ENCODE measurements at places on chromosomes 2 and 18.
A peak's percentile ranks its signal among the peaks of the same experiment; 100 is the strongest.

DNA sequence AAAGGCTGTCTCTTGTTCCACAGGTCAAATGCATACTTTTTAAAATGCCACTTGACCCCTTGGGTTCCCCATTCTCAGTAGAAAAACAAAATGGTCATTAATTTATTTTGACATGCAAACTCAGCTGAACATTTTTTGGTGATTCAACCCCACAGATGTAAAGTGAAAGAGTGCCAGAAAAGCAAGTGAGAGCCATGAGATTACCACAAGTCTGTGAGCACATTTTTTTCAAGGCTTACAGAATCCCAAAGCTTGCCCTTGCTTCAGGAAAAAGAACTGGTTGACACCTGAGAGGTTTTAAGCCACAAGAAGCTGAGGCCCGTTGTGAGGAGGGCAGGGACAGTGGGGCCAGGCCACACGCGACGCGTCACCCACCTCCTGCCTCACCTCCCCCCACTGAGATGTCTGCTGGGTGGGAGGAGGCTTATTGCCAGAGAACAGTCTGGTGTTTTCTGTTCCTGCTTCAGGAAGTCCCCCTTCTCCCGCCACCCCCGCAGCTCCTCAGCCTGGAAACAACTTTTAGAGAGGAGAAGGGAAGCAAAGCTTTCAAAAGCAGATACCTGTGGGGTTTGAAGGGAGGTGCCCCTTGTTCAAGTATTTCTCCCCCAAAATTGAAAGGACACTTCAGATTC, 70.4 kb upstream of the CYP1B1 start:
- DNase-seq, result peak; percentile 74

DNA sequence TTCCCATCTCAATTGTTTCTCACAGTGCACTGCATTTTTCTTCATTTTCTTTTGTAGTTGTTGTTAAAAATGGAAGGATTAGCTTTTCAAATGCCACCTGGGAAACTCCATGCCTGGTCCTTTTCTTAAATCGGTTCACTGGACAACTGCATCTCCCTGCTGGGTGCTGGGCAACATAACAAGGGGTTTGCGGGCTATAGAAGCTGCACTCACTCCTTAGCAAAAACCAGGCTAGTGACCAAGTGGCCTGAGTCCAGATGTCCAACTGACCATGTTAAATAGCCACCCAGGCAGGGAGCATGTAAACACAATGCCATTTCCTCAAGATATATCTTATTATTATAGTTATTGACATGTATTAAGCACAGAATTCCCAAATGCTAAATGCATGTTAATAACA, 264.9 kb downstream of the ICOS start:
- DNase-seq, result no peak

GRCh38 chr2:163463411-163463810, 272.4 kb downstream of the FIGN start:
- no peak for DNase-seq

DNA sequence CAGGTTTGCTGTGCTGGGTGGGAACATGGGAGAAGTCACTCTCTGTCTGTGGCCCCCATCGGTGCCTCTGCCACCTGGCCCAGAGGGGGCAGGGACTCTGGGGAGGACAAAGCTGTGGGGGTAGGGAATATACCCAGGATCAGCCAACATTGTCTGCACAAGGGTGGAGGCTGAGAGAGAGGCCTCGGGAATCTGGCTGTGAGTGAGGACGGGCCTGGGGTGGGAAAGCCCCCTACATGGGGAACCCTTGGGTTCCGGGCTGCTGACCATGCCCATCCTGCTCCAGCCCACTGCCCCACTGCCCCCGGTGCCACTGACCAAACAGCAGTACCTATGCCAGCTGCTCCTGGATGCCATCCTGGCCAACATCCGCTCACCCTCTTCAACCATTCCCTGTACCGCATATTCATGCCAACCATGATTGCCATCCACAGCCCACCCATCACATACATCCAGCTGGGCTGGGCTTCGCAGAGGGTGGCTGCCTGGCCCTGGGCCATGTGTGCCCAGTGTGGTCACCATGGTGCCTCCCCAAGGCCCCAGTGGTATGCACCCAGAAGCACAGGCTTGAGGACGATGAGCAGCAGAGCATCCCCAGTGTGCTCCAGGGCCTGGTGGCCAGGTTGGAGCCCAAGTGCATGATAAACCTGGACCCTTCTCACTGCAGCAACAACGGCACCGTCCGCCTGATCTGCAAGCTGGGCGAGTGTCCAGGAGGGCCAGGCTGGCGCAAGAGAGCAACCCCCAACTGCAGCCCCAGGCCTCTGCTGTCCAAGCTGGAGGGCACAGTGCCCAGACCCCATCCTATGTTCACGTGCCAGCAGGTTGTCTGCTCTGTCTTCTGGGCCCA, 6.9 kb upstream of the POTEF start:
- DNase-seq, result no peak

GRCh38 chr18:35661483-35662146, 80.1 kb downstream of the GALNT1 start:
- DNase-seq, result no peak

DNA sequence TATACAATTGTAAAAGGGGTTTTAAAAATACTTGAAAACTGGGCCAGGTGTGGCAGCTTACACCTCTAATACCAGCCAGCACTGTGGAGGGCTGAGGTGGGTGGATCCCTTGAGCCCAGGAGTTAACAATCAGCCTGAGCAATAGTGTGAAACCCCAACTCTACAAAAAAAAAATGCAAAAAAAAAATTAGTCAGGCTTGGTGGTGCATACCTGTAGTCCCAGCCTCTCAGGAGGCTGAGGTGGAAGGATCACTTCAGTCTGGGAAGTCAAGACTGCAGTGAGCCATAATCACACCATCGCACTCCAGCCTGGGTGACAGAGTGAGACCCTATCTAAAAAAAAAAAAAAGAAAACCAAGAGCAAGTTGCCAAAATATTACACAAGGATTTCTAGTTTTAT, 182.7 kb downstream of the UBE2E3 start:
- no peak for DNase-seq

DNA sequence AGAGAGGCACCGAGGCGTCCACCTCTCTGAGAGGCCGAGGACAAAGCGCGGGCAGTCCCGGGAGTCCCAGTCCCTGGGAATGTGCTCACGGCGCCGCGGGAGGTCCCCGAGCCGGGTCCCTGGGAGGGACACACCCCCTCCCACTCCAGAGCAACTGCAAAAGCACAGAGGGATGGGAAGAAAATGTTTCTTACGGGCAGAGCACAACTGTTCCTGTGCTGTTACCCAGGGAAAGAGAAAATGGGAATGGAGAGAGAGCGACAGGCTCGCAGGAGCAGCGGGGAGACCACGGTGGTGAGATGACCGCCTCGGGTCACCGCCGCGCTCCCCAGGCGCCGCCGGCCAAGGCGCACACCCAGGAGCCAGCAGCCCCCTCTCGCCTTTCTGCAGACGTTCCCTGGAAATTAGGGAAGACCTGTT, 1.2 kb upstream of the BCL11A start:
- DNase-seq, result no peak

GRCh38 chr2:113757138-113757657, 756 bp upstream of the SLC35F5 start:
- DNase-seq, result no peak

GRCh38 chr2:2875831-2876230, 501.8 kb downstream of the EIPR1 start:
- no peak for DNase-seq

GRCh38 chr2:233422050-233422639, 67.9 kb downstream of the DGKD start:
- DNase-seq, result no peak

DNA sequence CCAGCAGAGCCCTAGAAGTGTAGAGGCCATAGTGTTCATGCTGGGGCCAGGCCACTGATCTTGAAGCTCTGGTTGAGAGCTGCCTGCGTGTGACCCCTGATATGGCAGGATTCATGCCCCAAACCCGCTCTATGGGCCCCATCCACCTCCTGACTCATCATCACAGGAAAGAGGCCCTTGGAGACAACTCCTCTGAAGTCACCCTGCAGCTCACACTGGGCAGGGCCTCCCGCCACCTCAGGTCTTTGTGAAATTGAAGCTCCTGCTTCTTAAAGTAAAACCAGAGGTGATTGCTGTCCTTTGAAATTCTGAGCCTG, 12.0 kb upstream of the TUBB6 start:
- DNase-seq, result no peak

- no peak for DNase-seq
These were observed 1189.1 kb upstream of the NXPH2 start for GRCh38 chr2:139969323-139969722.

GRCh38 chr2:237232166-237232565, 146.5 kb downstream of the COPS8 start:
- DNase-seq, result no peak

DNA sequence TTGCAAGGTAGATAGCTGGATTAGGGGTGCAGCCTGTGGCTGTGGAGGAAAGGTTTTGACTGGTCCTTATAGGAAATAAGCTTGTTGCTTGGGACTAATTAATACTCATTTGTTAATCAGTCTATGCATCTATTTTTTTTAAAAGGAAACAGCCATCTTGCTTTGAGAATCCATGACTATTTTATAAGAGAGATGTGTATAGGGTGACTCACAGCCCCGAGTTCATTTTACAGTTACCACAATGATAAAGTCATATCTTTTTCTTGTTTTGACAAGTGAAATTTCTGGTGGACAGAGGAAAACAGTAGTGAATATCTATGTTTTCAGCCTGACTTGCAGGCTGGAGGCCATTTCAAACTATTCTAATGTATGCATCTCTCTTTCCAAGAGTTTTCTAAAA, 193.5 kb upstream of the CCDC68 start:
- DNase-seq, result no peak

GRCh38 chr2:223036790-223037444, 15.1 kb upstream of the KCNE4 start:
- DNase-seq, result no peak

DNA sequence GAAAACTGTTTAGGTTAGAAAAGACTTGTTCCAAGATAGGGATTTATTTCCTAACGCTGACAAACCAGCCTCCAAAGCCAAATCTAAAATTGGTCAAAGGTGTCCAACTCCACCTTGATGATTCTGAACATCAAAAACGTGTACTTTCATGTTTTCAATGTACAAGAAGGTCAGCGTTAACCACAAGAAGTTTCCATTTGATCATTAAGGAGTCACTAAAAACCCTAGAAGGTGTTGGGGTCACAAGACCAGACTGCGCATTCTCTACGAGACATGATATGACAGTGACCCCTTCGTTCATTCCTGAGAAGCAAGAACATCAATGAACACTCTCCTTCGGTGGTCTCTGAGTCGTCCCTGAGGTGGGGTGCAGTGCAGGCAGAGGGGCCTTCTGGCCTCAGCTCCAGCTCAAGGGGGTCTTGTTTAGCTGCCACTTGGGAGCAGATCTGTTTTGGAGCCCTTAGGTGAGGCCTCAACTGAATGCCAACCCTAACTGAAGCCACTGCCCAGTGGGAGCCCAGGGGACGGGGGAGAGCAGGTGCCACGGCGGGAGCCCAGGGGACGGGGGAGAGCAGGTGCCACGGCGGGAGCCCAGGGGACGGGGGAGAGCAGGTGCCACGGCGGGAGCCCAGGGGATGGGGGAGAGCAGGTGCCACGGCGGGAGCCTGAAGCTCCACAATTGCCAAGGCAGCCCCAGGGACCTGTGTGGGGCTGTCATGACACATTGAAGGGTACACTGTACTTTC, 55.2 kb downstream of the PARD6G start:
- DNase-seq, result no peak

- DNase-seq, result no peak
These were observed 6.8 kb upstream of the CTAGE1 start for GRCh38 chr18:22424565-22424963.

GRCh38 chr2:171317492-171318125, 116.2 kb downstream of the METTL8 start:
- no peak for DNase-seq

DNA sequence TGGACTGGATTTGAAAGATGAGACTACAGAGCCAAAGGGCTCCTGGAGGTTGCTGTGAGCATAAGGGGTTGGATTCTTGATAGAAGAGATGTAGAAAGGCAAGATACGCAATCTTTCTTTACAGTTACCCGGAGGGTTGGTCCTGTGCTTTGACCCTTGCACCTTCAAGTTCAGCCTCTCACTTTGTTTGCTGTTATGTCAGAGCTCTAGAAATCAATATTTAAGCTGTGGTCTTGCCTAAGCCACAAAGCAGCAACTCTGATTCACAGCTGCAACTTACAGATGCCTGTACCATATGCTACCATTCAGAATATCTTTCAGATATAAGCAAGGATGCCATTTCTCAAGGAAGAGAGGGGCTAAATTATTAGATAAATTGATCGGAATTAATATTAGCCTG, 943.1 kb upstream of the LRRTM1 start:
- DNase-seq, result no peak

DNA sequence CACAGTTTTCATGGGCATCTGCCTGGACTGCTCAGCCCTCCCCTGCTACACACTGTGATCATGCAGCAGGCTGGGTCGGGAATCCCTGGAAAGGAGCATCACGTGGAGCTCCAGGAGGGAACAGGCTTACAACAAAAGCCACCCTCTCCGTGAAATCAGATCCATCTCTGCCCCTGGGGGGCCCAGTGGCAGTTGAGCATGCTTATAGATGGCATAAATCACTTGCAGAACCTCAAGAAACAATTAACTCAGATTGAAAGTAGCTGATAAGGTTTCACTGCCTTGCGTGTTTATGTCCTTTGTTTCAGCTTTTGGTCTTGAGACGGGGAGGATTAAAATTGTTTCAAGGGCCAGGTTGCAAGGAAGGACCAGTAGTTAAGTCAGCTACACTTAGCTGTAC, 354.8 kb upstream of the MEIS1 start:
- no peak for DNase-seq

DNA sequence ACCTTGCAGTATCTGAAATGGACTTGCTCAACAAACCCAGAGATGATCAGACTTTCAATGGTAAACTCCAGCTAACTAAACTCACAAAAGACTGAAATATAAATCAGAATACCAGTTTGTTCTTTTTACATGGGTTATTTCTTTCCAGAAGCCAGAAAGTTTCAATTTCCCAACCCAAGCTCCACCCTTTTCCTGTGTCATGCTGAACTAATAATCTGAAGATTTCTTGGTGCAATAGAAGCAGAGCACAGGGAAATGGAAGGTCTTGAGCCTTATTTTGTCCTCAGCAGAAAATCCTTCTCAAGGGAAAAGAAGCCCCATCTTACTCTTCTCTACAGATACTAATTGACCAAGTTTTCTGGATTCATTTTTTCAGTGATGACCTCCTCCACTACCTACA, 93.3 kb upstream of the PAPOLG start:
- DNase-seq, result no peak

DNA sequence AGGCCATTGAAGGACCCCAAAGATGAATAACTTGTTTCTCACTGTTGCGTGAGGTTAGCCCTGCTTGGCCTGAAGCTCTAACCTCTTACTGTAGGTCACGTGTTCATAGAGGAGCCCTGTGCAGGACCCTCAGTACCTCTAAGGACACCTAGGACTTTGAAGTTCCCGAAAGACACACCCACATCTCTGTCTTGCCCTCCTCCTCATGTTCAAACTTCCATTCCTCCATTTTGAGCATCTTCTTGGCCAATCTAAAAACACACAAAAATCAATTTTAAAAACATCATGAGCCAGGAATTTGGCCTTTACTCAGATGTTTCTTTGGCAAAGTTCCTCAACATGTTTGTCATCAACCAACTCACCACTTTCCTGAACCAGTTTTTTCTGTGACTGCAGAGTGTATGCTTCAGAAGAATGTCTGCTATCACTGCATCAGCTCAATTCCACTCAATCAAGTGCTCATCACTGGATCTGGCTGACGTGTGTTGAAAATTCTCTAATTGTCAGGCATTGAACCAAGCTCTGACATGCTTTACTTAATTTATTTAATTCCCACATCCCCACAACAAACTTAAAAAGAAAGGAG, 101.6 kb downstream of the AP1S3 start:
- peak; percentile 74 for DNase-seq

GRCh38 chr2:99863236-99863902, 279.0 kb downstream of the AFF3 start:
- no peak for DNase-seq

- DNase-seq, result no peak
These were observed 73.0 kb upstream of the RGPD5 start for GRCh38 chr2:109721135-109721534.
